Fibroblast of skin of abdomen (primary cell): ENCODE measurements at places on chromosomes 5 and 9.

- DNase-seq, result no peak
Measured at GRCh38 chr9:72294936-72295335, 70.1 kb downstream of the ZFAND5 start.

GRCh38 chr5:88695232-88695631 lies 187.8 kb downstream of the MEF2C start:
- no peak for DNase-seq

GRCh38 chr9:426264-426663 lies 211.6 kb downstream of the DOCK8 start:
- DNase-seq, result no peak

DNA sequence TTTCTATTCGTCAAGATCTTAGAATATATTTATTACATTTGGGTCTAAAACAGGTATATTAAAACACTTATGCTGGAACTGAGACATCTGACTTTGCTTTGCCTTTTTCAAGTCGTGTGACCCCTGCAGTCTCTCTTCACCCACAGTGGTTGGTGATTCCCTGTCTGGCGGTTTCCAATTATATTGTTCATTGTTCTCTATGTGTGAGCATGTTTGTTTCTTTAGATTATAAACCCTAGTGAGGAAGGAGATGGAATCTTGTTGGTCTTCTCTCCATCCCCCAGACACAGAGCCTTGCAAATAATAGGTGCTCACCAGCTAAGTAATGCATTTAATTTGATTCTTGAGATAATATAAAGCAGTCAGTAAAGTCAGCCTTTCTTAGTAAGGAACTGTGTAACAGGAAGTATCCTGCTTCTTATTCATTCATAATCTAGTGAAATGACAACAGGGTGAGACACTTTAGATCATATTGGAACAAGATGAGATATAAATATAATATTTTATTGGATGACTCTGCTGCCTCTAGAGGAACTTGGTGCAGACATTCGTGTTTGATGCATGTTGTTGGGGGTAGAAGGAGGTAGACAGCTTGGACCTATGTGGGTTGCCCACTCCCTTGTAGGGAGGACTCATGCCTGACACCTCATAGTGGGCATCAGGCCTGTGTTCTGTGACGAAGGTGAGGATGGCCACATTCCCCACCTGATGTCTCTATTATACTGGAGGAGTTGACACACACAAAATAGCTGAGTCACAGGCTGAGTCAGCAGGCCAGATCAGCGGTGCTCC lies 88.1 kb downstream of the FGF1 start:
- peak; percentile 85 for DNase-seq

- DNase-seq, result no peak
Measured at GRCh38 chr5:170361116-170361515, 28.1 kb downstream of the KCNMB1 start.

DNA sequence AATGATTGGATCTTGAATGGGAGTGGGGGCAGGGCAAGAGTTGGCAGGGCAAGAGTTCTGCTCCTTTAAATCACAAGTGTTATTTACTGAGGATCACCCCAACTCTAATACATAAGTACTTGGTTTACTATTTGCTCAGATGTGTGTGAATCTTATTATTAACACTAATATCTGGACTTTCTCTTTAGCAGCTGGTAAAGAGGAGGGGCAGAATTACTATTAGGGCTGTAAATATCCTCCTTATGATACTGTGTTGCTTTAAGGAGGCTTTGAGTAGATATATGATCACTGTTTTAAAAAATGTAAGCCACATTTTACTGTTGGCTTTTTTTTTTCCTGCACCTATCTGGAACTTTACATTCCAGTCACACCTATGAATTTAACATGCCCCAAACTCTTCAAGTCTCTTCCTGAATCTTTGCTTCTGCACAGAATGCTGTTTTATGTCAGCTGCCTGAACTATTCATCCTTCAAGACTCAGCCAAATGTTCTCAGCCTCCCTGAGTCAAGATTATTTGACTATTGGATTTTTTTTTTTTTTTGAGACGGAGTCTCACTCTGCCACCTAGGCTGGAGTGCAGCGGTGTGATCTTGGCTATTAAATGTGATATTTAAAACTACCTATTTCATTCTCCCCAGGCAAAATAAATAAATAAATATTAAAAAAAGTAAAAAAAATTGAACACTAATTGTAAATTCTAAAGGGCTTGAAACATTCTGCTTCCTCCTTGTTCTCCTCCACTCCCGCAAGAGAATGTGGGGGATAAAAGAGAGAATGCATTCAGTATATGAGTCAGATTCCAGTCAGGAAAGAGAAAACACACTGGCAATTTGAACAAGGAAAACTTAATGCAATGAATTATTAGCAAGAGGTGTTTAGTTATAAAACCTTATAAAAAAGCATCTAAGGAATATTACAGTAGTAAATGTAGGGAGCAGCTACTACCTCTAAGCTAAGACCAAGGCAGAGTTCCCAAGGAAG lies 99.3 kb downstream of the FOCAD start:
- no peak for DNase-seq

GRCh38 chr9:124284237-124284831 lies 26.6 kb downstream of the NEK6 start:
- peak; percentile 57 for DNase-seq

DNA sequence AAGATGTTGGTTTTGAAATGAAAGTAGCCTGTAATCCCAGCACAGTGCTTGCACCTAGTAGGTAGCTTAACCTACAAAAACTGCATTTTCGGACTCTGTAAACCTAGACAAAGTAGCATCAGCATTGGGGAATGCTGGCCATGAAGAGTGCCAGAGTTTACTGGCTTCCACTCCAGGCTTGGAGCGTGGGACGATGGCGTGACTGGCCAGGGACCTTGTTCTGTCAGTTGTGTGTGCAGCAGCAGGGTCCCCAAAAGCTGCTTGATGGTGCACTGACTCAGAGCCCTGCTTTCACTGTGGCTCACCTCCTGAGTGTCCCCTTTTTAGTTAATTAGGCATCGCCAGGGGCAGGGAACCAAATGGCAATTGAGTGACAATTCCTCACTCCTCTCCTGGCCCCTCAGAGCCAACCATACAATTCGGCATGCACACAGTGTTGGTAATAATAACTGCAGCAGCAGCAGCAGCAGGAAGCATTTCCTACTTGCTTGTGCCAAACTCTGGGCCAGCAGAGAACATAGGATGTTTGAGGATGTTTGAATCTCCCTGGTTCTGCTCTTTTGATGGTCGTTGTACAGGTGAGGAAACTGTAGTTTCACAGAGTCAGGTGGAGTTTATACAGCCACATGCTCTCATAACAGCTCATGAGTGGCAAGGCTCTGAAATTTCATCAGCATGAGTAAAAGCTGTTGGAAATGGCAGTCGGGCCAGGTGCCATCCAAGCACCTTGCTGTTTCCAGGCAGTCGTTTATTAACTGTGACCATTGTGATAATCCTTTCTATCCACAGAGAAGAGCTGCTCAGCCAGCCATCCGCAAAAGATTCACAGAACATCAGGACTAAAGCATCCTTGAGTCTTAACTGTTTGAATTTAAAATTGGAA lies 4.2 kb downstream of the UBE2QL1 start:
- no peak for DNase-seq

- DNase-seq, result no peak
Measured at GRCh38 chr5:38648703-38649291, 92.4 kb upstream of the LIFR start.

DNA sequence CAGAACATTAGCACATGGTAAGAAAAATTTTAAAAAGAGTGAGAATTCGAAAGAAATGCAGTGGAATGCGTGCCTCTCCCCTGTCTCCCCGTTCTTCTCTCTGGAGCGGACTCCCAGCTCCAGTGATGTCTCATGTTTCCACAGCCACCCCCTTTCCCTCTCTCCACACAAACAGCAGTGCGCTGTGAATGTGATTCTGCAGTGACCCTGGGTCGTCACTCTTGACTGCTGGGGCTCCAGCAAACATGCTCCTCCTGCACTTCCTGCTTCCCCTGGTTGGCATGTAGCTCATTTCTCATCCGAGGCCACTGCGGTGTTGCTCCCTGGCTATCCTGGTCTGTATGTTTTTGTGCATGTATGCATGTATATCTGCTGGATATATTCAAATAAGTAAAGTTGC lies 13.3 kb downstream of the PHF2 start:
- DNase-seq, result peak; percentile 10

GRCh38 chr5:8094304-8094703 lies 225.4 kb downstream of the MTRR start:
- DNase-seq, result no peak

GRCh38 chr5:115297031-115297430 lies 577 bp upstream of the CCDC112 start:
- DNase-seq, result peak; percentile 24

- no peak for DNase-seq
Measured at GRCh38 chr5:31671339-31671741, 32.4 kb downstream of the PDZD2 start.

- DNase-seq, result no peak
Measured at GRCh38 chr9:33048054-33048465, 23.0 kb downstream of the DNAJA1 start.

- DNase-seq, result peak; percentile 94
Measured at GRCh38 chr5:116492016-116492623, 82.5 kb downstream of the SEMA6A start.

DNA sequence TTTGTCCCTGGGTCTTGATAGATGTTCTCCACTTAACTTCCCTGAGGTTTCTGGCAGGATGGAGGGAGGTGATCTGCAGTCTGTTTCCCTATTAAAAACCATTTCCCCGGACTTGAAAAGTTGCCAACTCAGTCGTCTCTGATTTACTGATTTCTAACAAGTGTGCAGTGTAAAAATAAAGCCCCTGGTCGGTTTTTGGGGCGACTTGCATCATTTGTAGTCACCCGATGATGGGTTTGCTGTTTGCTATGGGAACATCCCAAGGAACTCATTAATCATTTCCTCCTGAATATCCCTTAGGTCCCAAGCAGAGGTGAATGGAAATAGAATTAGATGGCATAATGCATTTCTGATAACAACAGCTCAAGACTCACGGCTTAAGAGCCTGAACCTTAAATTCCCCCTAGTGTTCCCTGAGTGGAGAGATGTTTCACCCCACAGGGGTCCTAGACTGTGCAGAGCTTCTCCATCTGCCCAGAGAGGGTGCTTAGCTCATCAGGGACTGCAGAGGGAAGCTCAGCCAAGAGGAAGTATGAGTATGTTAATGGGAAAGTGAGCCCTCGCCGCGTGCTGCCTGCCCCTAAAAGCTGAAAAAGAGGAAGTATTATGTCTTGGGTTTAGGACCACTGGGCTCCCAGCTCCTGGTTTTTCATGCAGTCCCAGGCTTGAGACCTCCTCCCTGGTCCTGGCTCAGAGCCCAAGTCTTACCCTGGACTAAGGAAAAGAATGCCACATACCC lies 115.1 kb upstream of the DAP start:
- no peak for DNase-seq

GRCh38 chr5:17024686-17025180 lies 88.6 kb upstream of the MYO10 start:
- DNase-seq, result peak; percentile 64

GRCh38 chr9:82081496-82081895 lies 92.9 kb downstream of the SPATA31D1 start:
- no peak for DNase-seq

- no peak for DNase-seq
Measured at GRCh38 chr5:16784843-16785791, 151.0 kb downstream of the MYO10 start.

- DNase-seq, result peak; percentile 76
Measured at GRCh38 chr5:56838409-56839039, 23.2 kb downstream of the MAP3K1 start.

DNA sequence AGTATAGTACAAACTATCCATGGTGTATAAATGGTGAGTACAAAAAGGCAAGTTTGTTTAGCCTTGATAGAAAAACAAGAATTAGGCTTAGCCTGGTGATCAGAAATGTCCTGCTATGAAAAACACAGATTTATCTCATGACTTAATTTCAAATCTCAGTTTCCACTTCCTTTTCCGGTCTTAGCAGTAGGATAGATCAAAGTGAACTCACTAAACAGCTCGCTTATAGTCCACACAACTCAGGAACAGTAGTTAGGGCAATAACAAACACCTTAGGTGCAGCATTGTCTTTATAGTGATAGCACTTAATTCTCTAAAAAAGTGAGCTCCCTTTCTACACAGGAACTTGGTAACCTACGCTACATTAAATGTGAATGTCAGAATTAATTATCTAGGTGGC lies 11.4 kb downstream of the GOLGA1 start:
- DNase-seq, result no peak

DNA sequence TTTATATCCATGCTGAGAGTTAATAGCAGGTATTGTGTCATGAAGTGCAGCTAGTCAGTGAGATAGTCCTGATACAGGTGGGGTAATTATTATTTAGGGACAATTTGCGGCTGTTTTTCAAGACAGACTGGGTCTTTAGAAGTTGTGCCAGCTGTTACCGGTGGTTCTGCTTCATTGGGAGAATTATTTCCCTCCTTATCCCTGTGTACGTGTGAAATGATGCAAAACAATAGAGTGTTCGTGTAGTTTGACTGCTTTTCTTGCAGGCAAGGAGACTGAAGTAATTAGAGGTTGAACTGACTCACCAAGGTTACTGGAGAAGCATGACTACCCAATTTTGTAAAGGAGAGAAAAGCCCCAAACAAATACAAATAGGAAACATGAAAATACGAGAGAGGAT lies 101.7 kb downstream of the ARRDC3 start:
- peak; percentile 75 for DNase-seq

DNA sequence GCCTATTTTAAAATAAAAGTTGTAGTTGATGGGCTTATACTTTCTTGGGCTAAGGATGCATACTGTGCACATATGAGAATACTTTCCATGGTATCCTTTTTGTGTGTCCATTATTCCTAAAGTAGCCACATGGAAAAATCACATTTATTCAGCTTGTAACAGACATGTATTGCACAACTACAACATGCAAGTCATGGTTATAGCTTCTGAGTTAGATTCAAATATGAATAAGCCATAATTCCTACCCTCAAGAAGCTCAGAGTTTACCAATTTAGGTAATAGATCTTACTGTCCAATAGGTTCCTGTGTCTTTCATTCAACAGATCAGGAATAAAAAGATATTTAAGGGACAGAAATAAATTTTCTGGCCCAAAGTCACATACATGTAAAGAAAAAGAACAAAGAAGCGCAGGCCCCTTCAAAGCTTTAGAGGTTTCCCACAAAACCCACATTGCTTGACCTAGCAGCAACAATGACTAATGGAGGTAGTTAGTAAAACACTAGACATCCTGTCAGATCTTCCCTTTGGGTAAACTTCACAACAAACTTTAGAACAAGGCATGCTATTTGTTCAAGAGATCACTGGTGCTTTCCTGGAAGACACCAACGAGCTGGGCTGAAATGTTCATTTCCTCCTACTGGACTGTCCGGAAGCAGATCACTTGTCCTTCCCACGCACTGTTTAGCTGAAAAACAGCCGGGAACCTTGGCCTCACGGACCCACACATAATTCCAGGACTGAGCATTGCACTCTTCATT lies 78.4 kb upstream of the ITGA1 start:
- peak; percentile 48 for DNase-seq

GRCh38 chr9:77848897-77849296 lies 182.7 kb downstream of the GNAQ start:
- DNase-seq, result peak; percentile 83

- DNase-seq, result no peak
Measured at GRCh38 chr5:108814551-108814950, 66.9 kb downstream of the FER start.

DNA sequence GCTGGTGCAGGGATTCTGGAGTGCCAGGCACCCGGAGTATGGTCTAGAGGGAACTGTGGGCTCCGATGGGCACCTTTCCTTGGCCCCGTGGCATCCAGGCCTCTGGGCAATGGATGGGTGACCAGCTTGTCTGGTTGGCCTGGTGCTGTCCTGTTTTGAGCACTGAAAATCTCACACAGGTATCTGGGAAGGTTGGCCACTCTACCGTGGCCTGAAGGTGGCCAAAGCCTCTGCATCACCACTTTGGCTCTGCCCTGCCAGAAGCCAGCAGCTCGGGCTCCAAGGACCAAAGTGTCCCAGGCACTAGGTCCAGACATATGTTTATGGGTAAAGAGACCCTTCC lies 28.8 kb downstream of the SLC6A7 start:
- DNase-seq, result no peak

- no peak for DNase-seq
Measured at GRCh38 chr5:157303023-157303422, 37.1 kb downstream of the CYFIP2 start.
